ENCODE measurements at places on chromosomes 7 and 10. TPM values are rescaled to one million over a fixed set of nuclear protein-coding genes. Genes with fewer than 3 reads are reported as not detected.

Gene SPDYE8
- total RNA-seq, result not detected

Gene SPDYE1
- total RNA-seq, result not detected

Gene TAS2R3
- not detected for total RNA-seq

Gene NOLC1
- total RNA-seq, result 65.5 TPM

Gene MYL10
- total RNA-seq, result not detected

Gene SCRN1
- 124 TPM for total RNA-seq

Gene AKR1C1
- 0.15 TPM for total RNA-seq

Gene HABP2
- 0.48 TPM for total RNA-seq

Gene CDHR3
- 2.0 TPM for total RNA-seq

Gene GNAT3
- not detected for total RNA-seq
